Fibroblast of skin of right biceps (primary cell): ENCODE measurements at places on chromosomes 11 and 22.

DNA sequence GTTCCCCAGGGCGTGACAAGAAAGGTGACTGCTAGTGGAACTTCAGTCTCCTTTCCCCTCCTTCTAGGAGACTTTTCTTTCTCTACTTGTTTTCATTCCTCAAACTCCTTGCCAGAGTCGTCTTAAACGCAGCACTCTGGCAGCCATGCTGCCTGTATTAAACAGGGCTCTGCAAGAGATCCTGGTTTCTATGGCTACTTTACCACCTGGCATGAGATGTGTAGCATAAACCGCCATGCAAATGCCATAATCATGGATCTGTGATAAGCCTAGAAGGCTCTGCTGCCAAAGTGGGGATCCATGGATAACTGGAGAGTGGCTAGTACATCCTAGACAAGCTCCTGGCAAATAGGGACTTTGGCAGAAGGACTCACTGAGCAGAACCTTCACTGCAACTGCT is 321.1 kb downstream of the CADM1 start:
- no peak for DNase-seq

- DNase-seq: no peak
These were observed 17.9 kb downstream of the ASPHD2 start for GRCh38 chr22:26446808-26447515.

- DNase-seq: no peak
These were observed 580 bp downstream of the DTX4 start for GRCh38 chr11:59172345-59173079.

DNA sequence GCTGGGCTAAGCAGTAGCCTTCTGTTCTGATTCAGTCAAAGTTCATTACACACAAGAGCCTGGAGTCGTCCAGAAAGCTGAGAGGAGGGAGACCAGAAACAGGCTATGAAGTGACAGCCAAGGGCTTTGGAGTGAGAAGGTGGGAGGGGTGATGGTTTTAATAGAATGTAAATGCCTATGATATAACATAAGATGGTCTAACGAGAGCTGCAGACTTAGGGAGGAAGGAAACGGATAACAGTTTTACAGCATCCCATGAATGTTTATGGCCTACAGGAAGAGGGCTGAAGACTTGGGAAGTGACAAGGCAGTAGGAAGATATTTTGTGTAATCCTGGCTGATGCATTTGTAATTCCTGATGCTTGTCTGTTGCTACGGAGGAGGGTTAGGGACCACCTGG is 62.0 kb downstream of the DHCR7 start:
- DNase-seq: no peak

- peak; percentile 94 for DNase-seq
These were observed 453.5 kb downstream of the MIAT start for GRCh38 chr22:27110665-27111451.

GRCh38 chr11:115411120-115411519 is 93.1 kb downstream of the CADM1 start:
- no peak for DNase-seq
